ENCODE measurements at places on chromosomes 3 and 15.

DNA sequence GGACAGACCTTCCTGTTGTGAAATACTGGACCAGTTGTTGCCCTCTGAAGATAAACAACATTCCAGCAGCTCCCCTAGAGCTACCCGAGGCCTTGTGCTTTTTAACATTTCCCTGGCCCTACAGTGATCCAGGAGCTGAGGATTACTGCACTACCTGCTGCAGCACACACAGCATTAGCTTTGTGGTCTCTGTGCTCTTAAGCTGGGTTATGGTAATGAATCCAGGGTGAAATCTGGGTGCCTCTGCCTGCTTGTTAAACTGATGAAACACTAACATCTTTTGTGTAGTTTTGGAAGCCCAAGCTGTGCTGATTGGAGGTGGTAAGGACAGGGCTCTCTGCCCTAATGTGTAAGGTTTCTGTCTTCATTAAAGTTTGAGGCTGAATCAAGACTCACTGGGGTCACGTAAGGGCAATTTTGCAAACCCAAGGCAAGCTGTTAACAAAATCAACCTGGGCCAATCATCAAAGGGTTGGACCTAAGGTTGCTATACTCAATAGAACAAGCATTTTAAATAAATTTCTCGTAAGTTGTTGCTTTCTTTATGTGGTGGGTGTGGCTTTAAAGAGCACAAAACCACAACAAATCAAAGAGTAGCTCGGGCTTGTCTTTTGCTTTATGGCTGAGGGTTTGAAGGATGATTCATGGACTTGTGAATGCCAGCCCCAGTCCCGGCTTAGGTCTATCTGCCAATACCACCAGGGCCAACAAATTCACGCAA, 183.9 kb downstream of the TPRG1 start:
- no peak for DNase-seq

- DNase-seq, result no peak
These were observed 47.6 kb upstream of the ULK4 start for GRCh38 chr3:42009456-42009855.

- DNase-seq, result no peak
These were observed 41.4 kb downstream of the MRPS25 start for GRCh38 chr3:15023719-15024118.

- peak; percentile 58 for DNase-seq
These were observed 90.7 kb downstream of the FNDC3B start for GRCh38 chr3:172129850-172130716.

DNA sequence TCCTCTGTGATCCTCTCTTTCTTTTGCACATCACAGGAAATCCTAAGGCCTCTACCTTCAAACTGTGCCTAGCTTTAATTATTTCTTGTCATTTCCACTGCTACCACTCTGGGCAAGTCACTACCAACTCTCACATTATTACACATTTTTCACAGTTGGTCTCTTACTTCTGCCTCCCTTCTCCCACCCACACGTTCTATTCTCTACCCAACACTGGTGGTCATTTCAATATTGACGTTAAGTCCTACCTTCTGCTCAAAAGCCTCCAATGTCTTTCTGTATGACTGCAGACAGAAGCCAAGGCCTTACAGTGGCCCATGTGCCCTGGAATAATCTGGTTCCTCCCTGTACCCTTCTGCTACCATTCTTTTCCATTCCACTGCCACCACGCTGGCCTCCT, 3.9 kb downstream of the KCNMB2 start:
- no peak for DNase-seq

GRCh38 chr15:58136731-58137130, 1.4 kb upstream of the AQP9 start:
- no peak for DNase-seq

DNA sequence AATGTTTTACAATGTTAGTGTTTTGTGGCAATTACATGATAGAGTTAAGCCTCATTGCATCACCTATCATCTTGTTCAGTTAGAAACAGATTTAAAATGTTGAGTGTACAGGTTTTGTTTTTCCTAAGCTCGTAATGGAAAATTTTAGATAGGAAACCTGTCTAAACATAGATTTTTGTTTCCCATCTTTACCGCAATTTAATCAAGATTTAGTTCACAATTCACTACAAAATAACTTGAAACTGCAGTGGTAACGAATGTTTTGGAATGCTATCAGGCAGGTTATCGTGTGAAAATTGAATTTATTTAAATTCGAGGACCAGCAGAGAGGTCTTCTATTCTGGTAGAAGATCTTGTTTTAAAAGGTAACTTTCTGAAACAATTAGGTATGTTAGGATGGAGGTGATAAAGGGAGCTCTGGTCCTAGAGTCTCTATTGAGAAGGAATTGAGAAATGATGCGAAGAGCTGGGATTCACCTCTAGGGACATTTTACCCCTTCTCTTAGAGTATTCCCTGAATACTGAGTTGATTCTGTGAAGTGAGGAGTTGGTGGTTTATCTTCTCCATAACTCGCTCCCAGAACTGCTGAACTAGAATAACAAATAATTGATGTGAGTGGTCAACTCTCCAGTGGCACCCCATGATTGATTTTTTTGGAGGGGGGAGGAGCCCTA, 1.4 kb downstream of the DOCK3 start:
- DNase-seq, result no peak

DNA sequence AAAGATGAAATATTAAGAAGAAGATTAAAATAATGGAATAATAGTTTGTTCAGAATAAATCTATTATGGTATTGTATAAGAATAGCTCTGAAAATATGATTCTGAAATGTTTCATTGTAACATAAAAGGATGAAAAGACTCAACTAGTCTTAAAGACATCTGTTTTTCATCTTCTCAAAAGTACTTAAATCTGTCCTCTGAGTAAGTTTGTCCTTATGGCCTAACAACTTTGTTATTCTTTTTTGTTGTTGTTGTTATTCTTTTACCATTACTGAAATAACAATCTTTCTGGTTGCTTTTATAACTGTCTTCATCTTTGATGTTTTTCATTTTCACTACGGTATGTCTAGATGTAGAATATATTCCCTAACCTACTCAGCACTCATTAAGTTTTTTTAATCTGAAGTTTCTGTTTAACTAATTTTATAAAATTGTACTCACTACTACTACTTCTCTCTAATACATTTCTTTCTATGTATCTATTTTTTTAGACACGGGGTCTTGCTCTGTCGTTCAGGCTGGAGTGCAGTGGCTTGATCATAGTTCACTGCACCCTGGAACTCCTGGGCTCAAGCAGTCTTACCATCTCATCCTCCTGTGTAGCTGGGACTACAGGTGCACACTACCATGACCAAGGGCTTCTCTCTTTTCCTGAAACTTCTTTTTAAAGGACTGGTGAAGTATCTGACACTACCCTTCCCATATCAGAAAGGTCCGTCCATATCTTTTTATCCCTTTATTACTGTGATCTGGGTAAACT, 240.7 kb downstream of the PCCB start:
- DNase-seq, result no peak

GRCh38 chr3:15903164-15903563, 105.4 kb upstream of the ANKRD28 start:
- peak; percentile 78 for DNase-seq

DNA sequence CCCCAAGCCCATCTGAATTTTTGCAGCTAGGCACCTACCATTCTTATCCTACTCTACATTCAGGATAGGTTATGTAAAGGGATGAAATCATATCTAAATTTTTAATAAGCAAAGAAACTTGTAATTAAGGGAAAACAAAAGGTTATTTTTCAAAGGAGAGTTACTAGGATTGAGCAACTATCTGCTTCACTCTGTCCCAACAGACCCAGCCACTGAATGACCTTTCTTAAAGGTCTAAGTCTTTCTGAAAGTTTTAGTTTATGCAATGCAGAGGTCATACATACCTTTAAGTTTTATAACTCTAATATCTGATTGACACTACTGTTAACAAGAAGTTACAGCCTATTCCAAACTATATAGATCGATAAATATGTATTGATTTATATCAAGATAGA, 209.2 kb upstream of the CTNNB1 start:
- no peak for DNase-seq

DNA sequence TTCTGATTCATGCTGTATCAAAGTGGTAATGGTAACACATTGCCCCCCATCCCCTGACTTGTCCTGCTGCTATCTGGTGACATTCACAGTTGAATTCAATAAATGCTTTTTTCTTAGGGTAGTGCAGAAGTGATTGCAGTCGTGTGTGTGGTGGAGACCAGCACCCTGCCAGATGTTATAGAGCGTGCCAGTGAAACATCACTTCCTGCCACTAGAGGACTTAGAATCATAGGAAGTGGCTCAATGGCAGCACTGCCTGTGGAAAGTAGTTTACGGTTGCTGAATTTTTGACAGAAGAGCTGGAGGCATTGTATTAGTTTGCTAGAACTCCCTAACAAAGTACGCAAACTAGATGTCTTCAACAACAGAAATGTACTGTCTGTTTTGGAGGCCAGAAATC, 37.4 kb upstream of the P2RY12 start:
- DNase-seq, result no peak

GRCh38 chr3:46953234-46954010, 23.1 kb downstream of the CCDC12 start:
- DNase-seq, result no peak

- DNase-seq, result no peak
These were observed 6.9 kb downstream of the PLXND1 start for GRCh38 chr3:129599607-129600006.

DNA sequence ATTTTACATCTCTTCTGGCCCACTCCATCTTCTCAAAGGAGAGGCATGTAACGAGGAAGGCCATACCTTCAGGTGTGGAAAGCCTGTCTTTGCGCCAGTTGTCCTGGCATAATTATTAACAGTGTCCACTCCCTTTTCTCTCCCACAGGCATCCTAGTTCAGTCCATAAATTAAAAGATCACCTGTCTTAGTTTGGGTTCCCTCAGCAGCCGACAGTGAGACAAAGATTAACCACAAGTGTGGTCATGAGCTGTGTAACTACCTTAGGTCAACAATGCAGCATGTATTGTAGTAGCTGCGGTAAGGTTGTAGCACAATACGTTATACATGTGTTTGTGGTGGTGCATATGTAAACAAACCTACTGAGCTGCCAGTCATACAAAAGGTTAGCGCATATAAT, 103.3 kb upstream of the GALNT15 start:
- no peak for DNase-seq

DNA sequence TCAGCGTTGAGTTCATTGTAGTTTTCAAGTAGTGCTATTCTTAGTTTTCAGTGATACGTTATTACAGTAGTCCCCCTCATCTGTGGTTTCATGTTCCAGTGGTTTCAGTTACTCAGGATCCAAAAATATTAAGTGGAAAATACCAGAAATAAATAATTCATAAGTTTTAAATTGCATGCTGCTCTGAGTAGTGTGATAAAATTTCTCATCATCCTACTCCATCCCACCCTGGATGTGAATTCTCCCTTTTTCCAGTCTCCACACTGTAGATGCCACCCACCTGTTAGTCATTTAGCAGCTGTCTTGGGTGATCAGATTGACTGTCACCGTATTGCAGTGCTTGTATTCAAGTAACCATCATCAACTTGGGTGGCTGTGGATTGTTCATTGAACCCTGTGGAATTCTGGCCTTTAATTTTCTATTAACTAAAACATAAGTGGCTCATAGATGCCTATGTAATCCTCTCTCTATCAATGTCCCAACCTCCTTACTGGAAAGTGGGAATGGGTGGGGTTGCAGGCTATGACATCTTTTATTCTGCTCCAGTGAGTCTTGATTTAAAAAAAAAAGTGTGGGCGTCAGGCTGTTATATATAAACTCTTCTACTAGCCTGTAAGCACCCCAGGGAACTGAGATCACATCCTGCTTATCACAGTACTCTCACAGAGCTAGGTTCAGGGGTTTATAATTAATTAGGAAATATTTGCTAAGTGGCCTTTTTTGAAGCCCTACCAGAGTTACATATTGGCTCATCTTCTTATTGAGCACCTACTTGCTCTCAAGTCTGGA, 97.5 kb downstream of the CFAP20DC start:
- DNase-seq, result no peak

DNA sequence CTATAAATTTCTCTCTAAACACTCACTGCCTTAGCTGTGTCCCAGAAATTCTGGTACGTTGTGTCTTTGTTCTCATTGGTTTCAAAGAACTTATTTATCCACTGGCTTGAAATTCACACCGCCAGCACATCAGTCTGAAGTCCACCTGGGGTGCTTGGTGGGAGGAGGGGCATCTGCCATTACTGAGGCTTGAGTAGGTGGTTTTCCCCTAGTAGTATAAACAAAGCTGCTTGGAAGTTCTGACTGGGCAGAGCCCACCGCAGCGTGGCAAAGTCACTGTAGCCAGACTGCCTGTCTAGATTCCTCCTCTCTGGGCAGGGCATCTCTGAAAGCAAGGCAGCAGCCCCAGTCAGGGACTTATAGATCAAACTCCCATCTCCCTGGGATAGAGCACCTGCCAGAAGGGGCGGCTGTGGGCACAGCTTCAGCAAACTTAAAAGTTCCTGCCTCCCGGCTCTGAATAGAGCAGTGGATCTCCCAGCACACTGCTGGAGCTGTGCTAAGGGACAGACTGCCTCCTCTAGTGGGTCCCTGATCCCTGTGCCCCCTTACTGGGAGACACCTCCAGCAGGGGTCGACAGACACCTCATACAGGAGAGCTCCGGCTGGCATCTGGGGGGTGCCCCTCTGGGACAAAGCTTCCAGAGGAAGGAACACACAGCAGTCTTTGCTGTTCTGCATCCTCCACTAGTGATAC, 114.1 kb downstream of the SUCLG2 start:
- DNase-seq, result no peak

DNA sequence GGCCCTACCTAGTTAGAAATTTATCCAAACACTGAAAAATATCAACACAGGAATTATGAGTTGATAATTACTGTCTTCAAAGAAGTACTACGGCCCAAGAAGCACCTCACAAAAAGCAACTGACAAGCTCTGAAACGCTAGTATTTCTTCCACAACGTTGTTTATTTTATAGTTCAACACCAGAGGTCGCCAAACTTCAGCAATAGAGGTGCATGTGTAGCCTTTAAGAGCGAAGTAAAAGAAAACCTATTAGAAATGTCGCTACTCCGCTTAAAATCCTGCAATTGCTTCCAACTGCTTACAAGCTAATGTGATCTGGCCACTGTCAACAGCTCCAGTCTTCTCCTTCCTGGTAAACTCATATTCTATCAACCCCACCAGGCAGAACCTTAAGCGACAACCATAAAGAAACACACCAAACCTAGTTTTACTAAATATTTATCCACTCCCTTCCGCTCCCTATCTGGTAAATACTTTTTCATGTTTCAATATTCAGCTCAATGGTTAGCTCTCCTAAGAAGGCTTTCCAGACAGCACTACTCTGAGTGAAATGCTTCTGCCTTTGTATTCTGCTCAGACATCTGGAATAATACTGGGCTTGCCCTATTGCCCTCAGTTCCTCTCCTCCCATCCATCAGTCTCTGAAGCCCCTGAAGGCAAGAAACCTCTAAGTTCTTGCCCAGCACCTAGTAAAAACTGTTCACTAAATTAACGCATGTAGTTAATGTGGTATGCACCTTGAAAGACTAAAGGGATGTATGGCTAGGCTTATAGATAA, 110.2 kb downstream of the NR1I2 start:
- DNase-seq, result peak; percentile 33
